Adipocyte (in vitro differentiated cells): ENCODE measurements at places on chromosomes 13 and 19.

- DNase-seq, result no peak
Observed at GRCh38 chr13:111537843-111538499, 217.5 kb downstream of the TEX29 start.

- no peak for DNase-seq
Observed at GRCh38 chr19:43332058-43332922, 21.2 kb upstream of the CD177 start.

DNA sequence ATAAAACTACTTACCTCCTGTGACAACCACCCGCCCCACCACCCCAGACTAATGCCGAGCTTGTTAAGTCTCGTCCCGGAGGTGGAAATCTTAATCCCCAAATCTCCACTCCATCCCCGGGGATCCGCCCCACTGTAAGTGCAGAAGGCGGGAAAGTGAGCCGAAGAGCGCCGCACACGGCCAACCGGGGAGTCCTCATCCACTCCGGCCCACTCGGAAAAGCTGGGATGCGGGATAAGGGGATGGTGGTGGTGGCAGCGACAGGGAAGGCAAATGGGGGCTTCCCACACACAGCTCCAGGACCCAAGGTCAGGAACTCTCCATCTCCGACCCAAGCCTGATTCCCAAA, 621 bp downstream of the FBL start:
- DNase-seq, result peak; percentile 68

DNA sequence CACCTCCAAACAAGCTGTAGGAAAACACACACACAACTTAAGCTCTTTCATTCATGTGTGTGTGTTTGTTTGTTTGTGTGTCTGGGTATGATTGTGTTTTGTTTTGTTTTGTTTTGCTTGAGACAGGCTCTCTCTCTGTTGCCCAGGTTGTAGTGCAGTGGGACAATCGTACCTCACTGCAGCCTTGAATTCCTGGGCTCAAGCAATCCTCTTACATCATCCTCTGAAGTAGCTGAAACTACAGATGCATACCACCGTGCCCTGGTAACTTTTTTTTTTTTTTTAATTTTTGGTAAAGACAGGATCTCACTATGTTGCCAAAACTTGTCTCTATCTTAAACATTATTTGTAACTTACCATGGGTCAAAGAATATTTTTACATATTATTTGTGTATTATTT, 431.7 kb downstream of the SLITRK1 start:
- peak; percentile 25 for DNase-seq

DNA sequence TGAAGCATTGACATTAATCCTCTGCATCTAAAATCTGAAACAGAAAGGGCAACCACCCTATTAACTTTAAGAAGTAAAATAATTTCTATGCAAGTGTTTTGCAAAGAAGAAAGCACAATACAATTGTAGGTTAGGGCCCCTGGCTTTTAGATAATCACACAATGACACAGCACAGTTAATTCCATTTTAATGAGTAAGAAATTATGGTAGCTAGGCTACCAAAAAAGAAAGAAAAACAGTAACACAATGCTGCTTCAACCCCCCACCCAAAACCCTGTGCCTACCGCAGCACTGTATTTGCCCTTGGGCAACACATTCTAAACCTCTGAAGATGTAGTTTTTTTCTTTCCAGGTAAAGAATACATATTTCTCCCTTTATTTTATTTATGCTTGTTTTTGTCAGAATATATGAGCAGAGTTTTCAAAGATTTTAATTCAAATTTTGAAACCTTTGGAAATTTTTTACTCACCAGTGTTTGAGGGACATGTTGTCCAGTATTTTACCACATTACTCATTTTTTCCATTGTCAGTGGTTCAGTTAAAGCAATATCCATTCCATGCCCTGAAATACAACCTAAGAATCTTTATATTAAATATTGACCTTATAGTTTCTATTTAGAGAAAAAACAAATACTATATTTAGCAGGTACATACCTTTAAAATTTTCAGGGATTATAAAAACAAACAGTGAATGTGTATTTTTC, 21.1 kb downstream of the SOHLH2 start:
- DNase-seq, result peak; percentile 84

- DNase-seq, result peak; percentile 19
Observed at GRCh38 chr13:96898646-96899254, 95.5 kb downstream of the OXGR1 start.

GRCh38 chr13:31987535-31988170, 43.9 kb upstream of the FRY start:
- no peak for DNase-seq

DNA sequence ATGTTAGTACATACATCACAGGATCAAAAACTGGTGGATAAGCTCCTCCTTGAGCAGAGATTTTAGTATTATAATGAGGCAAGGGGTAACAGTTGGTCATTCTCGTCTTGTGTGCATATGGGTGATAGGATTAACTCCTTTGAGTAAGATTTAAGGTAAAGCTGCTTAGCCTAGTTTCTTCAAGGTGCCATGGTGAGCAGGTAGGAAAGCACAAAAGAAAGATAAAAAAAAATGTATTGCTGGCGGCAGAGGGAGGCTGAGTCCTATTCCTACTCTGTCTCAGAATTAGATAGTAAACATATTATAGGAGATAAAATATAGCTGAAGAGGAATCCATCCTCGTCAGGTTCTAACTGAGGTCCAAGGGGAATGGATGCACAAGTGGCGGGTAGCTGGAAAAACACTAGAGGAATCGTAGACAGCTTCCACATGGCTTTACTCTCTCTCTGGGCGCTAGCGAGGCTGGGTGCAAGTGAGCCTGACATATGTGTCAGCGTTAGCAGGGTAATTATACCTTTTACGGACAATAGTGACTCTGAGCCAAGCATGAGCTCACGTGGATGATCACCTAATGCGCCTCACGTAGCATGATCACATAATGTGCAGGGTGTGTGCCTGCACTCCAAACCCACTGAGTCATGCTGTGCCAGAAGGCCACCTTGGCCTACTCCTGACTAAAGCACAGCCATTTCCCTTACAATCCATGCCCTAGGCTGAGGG, 734.3 kb upstream of the MIR17HG start:
- no peak for DNase-seq

- no peak for DNase-seq
Observed at GRCh38 chr13:50942630-50943311, 33.2 kb downstream of the RNASEH2B start.

DNA sequence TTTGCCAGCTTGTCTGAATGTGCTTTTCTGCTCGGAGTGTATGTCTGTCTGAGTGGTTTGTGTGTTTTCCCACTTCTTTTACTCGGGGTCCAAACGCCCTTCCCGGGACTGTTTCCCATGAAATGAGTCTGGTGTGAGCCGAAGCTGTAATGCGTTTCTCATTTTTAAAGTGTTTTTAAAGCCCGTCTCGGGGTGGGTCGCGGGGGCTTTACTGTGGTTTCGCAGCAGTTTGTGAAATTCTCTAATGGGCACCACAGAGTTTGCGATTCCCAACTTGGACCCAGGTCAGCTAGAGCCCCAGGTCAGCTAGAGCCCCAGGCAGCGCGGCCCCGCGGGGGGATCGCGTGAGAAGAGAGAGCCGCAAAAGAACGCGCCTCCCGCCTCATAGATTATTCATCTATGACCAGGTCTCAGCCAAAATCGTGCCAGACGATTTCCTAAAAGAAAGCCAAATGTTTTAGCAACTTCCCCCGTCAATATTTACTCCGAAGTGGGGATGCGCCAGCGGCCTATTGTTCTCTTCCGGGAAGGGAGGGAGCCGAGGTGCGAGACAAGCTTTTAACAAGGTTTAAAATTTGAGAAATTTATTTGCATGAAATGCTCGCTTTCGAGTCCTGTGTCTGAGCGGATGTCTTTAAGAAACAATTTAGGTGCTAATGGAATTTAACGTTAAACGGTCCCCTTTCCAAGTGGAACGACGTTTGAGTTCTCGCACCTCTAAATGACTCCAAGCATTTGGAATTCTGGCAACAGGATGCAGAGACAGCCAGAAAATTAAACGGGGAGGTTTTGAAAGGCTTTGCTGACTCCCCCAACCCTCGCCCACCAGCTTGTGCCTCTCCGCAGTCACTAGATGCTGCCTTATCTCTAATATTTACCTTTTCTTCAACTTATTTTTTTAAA, 2.2 kb downstream of the ZIC2 start:
- no peak for DNase-seq

DNA sequence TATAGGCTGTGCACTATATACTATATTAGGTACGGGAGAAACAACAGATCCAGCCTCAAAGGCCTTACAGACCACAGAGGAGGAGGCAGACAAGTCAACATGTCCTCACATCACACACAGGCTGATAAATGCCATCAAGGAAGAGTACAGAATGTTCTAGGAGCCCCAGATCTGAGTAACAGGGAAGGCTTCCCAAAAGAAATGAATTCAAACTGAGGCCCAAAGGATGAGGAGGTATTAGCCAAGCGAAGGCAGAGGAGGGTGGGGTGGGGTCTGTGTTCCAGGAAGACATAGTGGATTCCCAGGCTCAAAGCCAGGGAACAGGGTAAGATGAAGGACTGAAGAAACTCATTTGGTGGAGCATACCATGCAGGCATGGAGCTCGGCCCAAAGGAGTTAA, 55.1 kb downstream of the RXFP2 start:
- no peak for DNase-seq

- DNase-seq, result no peak
Observed at GRCh38 chr13:91303031-91303430, 44.5 kb upstream of the MIR17HG start.

DNA sequence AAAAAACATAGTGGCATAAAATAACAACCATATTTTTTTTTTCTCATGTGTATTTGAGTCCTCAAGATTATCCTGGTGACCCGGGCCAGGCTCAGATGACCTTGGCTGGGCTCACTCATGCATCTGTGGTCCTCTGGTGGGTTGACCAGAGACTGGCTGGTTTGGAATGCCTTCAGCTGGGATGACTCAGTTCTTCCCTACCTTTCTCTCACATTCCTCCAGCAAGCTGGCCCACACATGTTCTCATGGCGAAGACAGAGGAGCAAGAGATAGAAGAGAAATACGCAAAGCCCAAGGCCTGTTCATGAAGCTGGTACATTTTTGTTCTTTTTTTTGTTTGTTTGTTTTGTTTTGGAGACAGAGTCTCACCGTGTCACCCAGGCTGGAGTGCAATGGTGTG, 14.3 kb upstream of the ZNF541 start:
- DNase-seq, result no peak

GRCh38 chr19:19068659-19069654, 5.2 kb downstream of the SLC25A42 start:
- no peak for DNase-seq

GRCh38 chr13:35764326-35765015, 288.0 kb upstream of the MAB21L1 start:
- peak; percentile 38 for DNase-seq

DNA sequence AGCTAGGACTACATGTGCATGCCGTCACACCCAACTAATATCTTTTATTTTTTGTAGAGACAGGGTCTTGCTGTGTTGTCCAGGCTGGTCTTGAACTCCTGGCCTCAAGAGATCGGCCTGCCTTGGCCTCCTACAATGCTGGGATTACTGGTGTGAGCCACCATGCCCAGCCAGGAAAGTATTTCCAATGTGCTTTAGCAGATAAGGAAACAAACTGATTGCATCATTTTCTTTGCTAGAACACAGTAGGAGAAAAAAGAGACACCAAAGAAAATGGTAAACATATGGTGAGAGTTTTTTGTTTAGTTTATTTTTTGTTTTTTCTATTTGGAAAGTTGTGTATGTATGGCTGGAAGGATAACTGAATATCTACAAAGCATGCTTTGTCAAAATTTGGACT, 46.9 kb upstream of the AKAP11 start:
- no peak for DNase-seq

DNA sequence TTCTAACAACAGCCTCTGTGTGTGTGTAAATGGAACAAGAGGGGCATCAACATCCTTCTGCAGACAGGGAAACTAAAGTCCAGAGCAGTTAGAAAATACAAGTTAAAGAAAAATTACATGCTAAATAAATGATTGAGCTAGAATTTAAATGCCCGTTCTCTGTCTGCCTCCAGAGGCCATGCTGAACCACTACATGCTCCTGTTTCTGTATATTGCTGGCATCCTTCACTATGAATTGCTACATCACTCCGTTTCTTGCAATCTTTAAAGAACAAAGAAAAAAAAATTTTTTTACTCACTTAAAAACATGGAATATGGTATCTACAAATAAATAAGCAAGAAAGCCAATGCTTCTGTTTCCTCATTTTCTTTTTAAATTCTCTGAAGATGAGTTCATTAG, 47.9 kb downstream of the DCT start:
- no peak for DNase-seq

- DNase-seq, result no peak
Observed at GRCh38 chr19:287381-287871, 3.8 kb downstream of the PLPP2 start.

GRCh38 chr13:98563071-98563470, 13.8 kb downstream of the STK24 start:
- peak; percentile 31 for DNase-seq

DNA sequence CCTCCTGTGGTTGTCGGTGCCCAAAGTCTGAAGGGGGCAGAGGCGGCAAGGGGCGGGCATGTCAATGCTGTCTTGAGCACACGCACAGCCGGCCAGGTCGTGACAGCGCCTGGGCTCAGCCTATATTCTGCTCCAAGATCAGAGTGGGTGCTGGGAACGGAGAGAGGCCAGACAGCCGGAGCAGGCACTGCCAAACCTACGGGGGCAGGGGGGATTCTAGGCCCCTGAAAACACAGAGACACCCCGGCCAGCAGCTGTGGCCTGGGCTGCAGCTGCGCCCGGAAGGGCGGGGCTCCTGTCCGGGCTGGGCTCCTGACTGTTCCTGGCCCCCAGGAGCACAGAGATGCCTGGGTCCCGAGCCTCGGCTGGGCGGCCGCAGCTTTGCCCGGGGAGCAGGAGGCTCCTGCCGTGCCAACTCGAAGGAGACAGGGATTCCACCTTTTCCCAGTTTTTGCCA, 2662.9 kb upstream of the PCDH20 start:
- no peak for DNase-seq

DNA sequence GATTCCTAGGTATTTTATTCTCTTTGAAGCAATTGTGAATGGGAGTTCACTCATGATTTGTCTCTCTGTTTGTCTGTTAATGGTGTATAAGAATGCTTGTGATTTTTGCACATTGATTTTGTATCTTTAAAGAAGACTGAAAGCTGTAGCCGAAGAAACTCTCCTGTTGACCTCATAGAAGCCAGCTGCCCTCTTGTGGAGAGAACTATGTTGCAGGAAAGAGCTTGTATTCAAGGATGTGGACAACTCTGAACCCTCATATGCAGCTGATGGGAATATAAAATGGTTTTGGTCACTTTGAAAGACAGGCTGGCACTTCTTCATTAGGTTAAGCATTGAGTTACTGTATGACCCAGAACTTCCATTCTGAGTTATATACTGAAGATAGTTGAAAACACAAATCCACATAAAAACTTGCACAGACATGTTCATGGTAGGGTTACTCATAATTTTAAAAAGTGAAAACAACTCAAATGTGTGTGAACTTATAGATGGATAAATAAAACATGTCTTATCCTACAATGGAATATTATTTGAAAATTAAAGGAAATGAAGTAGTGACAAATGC, 65.8 kb upstream of the SLITRK6 start:
- peak; percentile 50 for DNase-seq
